Stimulated activated CD4-positive, alpha-beta T cell treated with anti-CD3 and anti-CD28 coated beads, Interleukin-15, amount 100 ng/mL, for 1 hour (primary cell): ENCODE measurements at places on chromosomes 3 and 15.

DNA sequence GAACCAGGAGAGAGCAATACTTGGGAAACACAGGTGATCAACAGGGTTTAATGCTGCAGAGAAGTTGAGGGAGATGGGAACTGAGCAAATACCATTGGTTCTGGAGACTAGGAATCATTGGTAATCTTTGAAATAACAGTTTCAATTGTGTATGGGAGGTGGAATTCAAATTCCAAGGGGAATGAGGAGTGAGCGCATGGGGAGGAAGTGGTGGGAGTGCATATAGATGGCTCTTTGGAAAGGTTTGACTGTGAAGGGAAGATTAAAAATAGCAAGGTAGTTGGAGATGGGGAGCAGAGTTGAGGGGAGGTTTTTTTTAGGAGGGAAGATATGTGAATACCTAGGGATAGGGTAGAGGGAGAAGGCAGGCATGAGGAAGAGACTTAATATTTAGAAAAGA lies 51.1 kb upstream of the ROPN1 start:
- no peak for DNase-seq

- DNase-seq: no peak
Measured at GRCh38 chr15:100241572-100242482, 99.9 kb downstream of the ADAMTS17 start.

GRCh38 chr3:40994611-40995010 lies 204.7 kb upstream of the CTNNB1 start:
- no peak for DNase-seq

- DNase-seq: no peak
Measured at GRCh38 chr3:175456466-175456865, 597.3 kb downstream of the NAALADL2 start.

- no peak for DNase-seq
Measured at GRCh38 chr15:65423976-65424679, 1.4 kb upstream of the IGDCC4 start.

DNA sequence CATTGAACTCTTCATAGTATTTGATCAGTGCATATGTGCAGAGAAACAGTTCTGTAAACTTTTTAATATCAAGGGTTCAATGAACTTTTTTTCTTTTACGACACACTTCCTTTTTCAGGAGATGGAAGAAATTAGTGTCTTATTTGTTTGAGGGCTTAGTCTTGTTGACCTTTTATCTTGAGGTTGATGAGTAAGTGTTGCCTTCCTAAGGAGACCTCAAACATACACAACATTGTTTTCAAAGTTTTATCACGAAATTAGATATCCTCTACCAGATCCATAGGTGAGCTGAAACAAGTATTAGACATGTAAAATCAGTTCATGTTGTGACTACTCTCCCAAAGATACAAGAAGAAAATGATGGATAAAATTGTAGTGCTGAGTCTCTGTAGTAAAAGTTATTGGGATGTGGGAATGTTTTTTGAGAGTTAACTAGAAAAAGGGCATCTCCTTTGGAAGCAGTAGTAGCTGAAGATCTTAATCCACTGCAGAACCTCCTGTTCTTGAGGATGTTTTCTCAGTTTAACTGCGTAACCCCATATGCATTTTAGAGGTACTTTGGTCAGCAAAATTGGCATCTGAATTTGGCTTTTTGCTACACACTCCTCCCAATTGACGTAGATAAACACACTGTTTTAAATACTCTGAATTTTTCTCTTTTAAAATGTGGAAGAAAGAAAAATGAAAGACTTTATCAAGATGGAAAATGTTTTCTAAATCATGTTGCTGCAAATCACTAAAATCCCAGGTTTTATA lies 116.8 kb downstream of the GALK2 start:
- no peak for DNase-seq

- DNase-seq: no peak
Measured at GRCh38 chr15:36926427-36926825, 173.9 kb downstream of the MEIS2 start.

GRCh38 chr3:117045143-117045542 lies 335.6 kb downstream of the TUSC7 start:
- no peak for DNase-seq

DNA sequence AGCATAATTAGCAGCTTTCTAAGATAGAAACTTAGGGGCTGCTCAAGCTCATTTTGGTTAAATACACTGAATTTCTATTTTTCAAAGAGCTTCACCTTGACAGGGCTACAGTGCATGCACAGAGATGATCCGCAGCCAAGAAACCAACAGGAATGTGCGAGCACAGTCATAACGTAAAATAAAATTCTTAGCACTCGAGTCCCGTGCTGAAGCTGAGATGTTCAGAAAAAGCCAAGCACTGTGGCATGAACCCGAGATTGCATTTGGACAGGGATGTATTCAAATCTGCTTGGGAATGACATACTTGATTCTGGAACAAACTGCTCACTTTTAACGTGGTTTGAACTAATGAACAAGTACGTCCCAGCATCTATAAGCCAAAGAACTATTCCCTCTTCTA lies 340.3 kb downstream of the FOXP1 start:
- no peak for DNase-seq

DNA sequence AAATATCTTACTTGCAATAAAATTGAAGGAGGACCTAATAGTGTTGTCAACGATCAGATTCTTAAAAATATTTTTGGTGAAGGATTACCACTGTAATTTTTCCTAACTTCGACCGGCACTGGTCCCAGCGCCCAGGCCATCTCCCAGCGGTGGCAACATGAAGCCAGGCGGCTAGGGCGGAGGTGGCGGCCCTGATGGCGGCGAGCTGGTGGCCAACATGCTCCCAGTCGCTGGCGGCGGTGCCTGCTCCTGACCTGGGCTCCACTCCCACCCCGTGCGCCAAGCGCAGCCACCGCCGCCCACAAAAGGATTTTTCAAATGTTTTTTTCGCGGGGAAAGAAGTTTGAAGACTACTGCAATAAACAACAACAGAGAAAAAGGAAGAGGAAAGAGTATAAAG lies 56.5 kb upstream of the B3GALNT1 start:
- no peak for DNase-seq

GRCh38 chr15:66291816-66292570 lies 1.4 kb upstream of the DIS3L start:
- DNase-seq: no peak

- DNase-seq: no peak
Measured at GRCh38 chr3:24220859-24221657, 273.6 kb downstream of the THRB start.

- DNase-seq: no peak
Measured at GRCh38 chr15:70127770-70128413, 30.2 kb upstream of the TLE3 start.

DNA sequence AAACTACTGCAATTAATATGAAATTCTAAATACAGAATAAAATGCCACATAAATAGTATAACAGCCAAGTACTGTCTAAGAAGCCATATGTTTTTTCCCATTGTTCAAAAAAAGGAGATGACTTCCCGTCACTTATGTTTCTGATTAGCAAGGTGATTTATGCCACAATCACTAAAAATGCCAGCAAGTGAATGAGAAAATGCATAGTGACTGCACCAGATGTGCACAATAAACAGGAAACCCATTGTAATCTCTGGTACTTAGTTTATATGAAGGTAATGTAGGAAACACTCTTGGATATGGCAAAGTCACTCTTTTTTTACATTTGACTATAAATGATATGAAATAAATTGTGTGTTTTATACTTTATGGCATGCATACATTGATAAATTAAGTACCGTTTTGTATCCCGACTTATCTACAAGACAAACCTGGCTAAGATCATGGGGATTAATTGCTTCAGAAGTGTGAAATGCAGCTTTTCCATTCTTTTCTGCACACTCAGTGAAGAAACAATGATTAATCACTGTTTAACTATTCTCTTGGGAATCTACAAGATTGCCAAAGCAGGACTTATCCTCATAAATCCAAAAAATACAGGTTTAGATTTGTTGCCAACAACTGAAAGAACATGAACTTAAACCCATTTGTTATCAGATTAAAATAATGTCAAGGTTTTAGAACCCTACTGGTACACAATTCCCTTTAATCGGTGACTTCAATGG lies 164.5 kb downstream of the TBC1D5 start:
- no peak for DNase-seq

DNA sequence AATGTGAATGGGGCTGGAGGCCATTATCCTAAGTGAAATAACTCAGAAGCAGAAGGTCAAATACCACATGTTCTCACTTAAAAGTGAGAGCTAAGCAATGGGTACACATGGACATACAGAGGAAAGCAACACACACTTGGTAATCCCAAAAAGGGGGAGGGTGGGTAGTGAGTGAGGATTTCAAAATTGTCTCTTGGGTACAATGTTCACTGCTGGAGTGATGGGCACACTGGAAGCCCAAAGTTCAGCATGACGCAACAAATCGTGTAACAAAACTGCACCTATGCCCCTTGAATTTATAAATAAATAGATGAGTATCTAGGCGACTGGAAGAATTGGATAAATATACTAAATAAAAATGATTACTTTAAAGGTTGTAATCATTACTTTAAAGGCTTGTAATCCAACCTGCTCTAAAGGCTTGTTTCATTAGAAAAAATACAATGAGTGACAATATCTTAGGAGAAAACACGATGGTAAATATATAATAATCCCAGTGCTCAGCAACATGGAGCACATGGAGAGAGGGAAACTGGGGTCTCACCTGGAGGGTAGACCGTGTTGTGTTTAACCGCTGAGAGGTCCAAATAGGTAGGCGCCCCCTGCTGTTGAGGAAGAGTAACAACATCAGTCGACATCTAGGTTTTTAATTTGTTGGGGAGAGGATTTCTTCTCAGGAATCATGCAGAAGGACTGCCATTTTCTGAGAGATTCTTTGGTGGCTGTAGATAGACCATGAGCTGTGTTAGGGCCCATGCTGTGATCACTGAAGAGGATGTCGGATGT lies 78.5 kb upstream of the ROBO1 start:
- DNase-seq: no peak

DNA sequence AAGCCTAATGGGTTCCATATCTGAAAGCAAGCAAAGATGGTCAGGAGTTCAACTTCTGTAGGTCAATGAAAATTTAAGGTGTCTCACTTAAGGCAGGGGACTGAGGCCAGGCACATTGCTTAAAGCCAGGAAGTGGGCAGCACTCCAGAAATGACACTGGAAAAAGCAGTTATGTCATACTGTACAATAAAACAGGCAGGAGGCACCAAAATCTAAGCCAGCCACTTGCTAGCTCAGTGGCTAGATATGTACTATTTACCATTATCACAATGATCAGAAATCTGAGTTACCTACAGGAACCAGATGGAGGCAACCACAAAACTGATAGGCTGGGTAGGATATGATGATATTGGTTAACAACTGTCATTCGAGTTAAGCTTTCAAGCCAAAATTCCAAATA lies 57.3 kb downstream of the FRMD5 start:
- no peak for DNase-seq

DNA sequence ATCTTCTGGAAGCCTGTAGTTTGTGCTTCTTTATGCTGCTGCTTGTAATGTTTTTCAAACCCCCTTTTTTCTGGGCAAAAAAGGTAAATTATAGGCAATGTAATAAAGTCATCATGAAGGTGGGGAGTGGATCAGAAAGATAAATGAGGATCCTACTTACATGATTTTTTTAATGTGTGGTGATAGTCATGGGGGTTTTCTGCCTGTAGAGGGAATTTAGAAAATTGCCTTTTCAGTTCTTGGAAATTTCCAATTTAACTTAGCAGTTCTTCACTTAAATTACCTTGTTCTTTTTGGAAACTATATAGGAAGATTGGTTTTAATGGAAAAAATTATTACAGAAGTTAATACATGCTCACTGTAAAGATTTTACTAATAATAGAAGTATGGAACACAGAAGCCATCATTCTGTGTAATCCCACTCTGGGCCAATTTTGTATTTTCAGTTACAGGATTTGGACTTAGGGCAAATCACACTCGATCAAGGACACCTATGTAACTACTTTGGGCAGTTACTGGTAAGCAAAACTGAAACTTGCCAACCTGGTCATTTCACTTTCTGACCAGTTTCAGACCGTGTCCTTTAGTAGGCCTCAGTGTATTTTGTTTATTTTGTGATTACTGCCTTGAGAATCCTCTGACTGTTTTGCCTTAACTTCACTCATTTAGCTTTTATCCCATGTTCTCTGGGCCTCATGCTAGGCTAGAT lies 10.5 kb upstream of the SCAANT1 start:
- DNase-seq: no peak

DNA sequence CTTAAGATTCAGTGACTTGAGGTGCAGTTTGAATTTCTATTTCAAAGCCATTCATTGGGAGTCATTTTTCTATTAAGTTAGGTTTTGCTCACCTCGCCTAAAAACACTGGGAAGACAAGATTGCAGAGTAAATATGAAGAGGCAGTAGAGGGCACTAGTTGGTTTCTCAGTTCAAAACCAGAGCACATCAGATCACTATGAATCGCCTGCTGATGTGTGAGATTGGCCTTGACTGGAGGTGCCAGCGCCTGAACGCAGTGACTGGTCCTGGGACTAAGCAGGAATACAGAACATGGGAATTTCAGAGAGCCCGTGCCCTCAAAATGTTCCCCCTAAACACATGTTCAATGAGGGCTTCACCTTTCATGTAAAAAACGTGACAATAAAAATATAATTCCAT lies 229.0 kb downstream of the ITPR1 start:
- DNase-seq: no peak

GRCh38 chr3:52272831-52273230 lies 5.6 kb downstream of the WDR82 start:
- DNase-seq: no peak

DNA sequence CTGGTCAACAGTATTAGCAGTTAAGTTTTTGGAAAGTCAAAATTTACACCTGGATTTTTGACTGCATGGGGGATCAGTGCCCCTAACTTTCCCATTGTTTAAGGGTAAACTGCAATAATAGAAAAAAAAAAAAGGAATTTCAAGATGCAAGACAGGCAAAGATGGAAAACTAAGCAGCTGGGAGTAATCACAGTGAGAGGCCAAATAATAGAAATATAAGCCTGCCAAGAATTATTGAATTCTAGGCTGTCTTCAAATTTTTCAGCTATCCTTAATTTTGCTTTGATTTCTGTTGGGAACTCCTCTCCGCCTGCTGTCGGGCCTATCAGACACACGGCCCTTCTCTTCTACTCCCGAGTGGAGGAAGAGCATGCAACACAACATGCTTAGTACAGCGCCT lies 215.5 kb upstream of the LMCD1 start:
- DNase-seq: no peak

GRCh38 chr3:17946619-17947018 lies 204.2 kb upstream of the TBC1D5 start:
- no peak for DNase-seq

DNA sequence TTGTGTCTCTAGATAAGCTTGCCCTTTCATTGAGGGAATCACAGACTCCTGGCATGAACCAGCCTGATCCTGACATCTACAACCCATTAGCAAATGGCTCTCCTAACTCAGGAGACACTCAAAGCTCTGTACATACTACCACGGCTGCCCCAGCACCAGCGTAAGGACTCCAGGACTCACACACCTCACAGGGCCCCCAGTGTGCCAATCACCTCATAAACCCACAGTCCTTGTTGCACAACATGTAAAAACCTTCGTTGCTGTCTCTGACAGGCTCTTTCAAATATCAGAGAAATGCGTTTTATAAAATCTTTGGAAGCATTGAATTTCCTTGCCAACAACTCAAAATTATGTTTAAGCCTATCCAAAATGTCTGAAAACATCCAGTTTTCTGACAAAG lies 7.3 kb downstream of the FYCO1 start:
- no peak for DNase-seq

GRCh38 chr3:160006282-160007163 lies 17.9 kb downstream of the IL12A start:
- no peak for DNase-seq
